ENCODE measurements at places on chromosomes 2 and 18. TPM values are rescaled to one million over a fixed set of nuclear protein-coding genes. Genes with fewer than 3 reads are reported as not detected.

GRCh38 chr18:21602299-21602587 lies 1.7 kb upstream of the ESCO1 start:
- DNase-seq, result no peak

DNA sequence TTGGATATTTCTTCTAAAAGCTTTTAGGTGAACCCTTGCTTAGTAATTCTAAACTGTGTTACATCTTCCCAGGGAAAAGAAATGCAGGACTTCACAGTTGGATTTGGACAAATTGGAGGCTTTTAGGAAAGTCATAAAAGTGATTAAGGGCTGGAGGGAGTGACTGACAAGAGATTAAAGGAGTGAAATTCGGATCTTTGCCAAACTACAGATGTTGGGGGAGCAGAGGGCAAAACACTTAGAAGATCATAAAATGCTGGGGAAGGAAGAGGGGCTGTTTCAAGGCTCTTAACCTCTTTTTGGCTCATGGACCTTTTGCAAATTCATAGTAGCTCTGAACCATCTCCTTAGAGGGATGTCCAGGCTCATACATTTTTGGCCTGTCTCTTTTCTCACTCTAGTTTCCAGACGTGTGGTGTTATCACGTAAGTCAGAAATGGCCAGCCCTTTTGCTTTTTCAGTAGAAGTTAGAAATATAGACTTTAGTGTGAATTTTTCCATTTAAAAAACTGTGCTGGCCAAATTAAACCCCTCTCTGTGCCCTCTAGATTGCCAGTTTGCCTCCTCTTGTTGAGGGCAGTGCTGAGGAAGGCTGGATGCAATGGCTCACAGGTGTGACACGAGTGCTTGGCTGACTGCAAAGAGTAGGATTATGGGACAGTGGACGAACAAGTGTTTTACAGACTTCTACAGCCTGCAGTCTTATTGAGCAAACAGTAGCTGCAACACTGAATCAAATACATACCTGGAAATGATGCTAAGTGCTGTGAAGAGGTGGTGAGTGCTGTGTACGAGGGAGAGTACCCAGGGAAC lies 109.9 kb downstream of the LYPD6B start:
- no peak for DNase-seq

ABCG5 gene
- not detected for total RNA-seq

CCL20 gene
- total RNA-seq, result not detected

- DNase-seq, result no peak
Measured at GRCh38 chr18:55069497-55069896, 110.2 kb upstream of the CCDC68 start.

DNA sequence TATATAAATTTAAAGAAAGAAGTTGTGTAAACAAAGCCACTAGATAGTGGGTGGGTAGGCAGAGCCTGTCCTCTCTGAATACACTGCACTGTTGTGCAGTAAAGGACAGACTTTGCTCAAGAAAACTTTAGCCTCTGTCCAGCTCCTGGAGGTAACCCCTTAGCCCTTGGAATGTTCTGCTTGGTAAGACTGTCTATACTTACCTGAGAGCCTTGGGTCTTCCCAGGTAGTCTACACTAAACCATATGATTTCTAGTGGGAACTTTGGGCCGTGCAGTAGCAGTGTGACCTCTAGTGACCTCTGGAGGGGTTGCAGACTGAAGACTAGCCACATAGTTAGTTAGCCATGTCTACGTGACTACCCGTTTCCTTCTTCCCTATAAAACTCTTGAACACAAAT lies 678.3 kb upstream of the NRXN1 start:
- no peak for DNase-seq

GRCh38 chr2:234374736-234375135 lies 122.1 kb downstream of the ARL4C start:
- DNase-seq, result no peak

DNA sequence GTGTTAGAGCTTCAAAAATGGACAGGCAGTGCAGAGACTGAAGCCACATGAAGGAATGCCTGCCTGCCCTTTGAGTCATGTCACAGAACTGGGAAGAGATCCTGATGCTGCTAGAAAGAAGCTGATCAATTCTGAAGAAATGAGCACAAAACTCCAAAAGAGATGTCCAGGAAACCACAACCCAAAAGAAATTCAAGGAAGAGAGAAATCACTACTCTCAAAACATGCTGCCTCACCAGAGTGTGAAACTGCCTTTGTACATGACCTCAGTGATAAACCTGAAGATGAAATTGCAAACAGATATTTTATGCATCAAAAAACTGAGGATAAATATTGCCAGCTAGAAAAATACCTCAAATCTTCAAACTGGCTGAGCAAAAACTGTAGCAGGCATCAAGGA lies 20.5 kb downstream of the USP40 start:
- DNase-seq, result no peak

GRCh38 chr2:75709297-75709696 lies 1.4 kb downstream of the GCFC2 start:
- no peak for DNase-seq

ASIC4 gene
- total RNA-seq, result 0.10 TPM

IHH gene
- not detected for total RNA-seq

DNA sequence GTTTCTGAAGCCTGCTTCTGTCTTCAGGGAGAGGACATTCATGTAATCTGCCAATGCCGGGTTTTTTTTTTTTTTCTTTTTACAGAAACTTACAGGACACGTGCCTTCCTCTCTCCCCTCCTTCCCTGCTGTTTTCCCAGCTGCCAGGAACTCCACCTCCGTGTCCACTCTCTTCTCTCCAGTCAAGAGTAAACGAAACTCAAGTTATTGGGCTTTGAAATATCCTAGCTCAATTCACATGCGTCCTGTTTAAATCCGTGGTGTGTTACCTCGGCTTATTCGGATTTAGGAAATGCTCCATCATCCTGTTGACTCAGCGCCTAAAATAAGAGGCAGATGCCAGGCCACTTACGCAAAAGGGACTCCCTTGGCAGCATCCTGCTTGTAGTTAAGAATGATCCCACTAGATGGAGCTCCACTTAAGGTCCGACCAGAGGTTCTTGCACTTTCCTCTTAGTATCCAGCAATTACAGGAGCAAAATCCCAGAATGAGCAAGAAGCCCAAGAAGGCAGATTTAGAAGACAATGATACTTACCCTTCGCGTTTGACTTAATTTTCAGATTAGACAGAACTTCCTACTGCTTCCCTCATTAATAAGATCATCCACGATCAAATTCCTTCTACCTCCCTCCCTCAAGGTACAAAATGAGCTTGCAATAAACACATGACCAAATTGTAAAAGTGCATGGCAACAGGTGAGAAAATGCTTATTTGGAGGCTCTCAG lies 97.2 kb upstream of the ZCCHC2 start:
- peak; percentile 68 for DNase-seq

GRCh38 chr18:47680488-47680887 lies 250.0 kb downstream of the SMAD2 start:
- no peak for DNase-seq

DNA sequence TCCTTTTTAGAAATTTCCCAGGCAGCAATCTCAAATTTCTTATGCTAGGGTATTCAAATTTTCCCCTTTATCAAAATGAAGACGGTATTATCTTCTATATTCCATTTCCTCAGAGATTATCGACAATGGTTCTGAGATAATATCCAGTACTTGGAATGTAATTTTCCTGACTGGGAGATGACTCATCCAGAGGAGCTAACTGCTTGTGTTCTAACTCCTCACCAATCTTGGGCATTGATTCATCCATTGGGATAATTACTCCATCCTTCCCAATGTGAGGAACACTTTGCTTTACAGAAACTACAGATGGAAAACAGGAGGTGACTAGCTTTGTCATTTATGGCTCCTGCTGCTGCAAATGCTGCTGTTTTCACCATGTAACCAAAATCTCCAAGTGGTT lies 239.4 kb upstream of the LYPD1 start:
- DNase-seq, result no peak

DNA sequence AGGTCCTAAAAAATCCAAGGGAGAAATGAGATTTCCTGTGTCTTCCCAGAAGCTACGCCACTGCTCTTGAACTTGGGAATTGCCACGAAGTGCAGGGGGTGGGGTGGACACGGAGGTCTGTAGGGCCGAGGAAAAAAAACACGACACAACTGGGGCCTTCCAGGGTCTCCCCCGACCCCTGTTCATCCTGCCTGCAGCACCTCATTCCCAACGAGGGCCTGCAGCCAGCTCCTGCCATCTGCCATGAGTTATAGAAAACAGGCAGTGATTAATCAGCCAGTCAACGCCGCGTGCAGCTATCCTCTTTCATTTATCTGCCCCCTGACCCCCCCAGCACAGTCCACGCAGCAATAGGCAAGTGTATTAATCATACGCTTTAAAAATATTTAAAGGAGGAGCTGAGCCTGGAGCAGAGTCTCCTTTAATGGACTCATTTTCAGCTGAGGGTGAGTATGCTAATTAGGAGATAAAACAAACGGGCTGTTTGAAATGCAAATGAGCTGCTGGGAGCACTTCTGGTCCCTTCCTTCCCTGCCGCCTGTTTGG lies 209.9 kb downstream of the TFCP2L1 start:
- DNase-seq, result peak; percentile 78

GAL3ST2 gene
- not detected for total RNA-seq

DNA sequence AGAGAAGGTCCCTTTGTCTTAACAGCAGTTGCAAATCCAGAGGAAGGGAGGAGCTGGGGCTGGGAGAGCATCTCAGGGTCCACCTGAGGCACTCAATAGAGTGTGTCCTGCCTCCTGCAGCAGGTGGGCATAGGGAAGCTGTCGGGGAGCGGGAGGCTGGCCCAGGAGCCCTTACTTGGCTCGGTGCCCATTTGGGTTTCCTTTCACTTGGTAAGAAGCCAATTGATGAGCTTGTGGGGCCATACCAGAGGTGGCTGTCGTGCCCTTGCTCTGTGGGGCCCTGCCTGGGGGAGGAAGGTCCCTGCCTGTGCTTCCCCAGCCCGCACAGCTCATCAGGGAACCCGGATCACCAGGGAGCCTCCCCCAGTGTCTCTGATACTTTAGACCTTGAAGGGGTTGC lies 229.7 kb downstream of the DYSF start:
- DNase-seq, result peak; percentile 16

DNA sequence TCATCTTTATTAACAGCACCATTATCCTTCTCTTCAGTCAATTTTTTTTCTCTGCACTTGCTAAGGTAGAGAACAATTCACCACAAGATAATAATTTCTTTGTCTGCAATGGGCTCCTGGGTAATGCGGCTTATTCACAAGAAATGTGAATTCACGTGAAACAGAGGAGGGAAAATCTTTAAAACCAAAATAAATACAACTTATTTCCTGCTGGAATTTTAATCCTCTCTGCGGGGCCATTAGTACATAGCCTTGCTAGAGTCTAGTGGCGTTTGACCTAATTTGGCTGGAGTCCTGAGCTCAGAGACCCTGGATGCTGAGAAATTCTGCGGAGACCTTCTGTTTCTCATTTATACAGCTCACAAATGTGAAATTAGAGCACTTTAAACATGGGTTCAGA lies 319.3 kb upstream of the MMADHC start:
- no peak for DNase-seq

LOXHD1 gene
- total RNA-seq, result 0.13 TPM

- no peak for DNase-seq
Measured at GRCh38 chr2:121294881-121295840, 10.2 kb upstream of the TFCP2L1 start.

GRHL1 gene
- 0.87 TPM for total RNA-seq

DNA sequence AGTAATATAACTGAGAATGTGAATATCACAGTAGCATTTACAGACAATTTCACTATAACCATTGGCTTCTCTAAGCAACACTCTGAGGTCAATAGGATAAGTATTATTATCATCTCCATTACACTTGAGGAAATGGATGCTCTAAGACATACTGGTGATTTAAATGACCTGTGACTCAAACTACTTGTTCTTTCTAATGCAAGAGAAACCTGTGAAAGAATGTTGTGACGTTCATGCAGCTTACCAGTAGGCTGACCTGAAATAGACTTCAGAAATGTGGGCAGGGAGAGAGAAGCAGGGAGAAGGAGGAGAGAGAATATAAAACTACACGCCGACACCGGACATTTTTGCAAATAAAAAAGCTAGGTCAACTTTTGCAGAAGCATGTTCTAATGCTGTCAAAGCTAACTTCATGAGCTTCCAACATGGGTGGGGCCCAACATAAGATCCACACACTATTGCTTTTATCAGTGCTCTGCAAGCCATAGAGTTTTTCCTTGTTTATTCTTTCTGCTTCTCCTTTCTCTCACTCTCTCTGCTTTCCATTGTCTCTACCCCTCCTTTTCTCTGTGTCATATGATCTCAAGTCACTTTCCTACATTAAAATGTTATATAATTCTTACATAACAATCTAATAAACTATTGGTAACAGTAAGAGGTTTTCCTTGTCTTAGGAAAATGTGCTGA lies 217.6 kb upstream of the FN1 start:
- DNase-seq, result no peak

SPEG gene
- total RNA-seq, result 31.2 TPM

DNA sequence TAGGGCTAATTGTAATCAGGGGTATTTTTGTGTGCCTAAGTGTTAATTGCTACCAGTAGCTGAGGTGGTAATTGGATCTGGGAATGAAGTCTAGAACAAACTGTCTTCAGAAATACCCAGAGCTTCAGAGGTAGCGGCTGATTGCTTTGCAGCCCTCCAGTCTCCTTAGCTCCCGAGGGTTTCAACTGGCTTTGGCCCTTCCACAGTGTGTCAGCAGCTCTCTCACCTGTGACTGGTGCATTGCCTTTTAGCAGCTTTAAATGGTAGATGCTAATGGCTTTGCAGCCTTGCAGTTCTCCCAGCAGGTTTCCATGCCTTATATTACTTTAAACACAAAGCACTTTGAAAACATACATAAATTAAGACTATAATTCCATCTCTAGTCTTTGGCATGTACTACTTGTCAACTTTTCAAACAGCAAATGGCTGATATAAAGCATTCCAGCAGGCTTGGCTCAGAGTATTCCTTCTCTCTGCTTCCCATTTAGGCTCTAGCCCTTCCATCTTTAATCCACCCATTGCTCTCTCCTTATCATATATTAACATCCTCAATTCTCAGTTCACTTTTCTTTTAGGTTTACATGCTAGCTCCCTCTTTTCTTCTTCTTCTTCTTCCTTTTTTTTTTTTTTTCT lies 156.4 kb upstream of the GALNT13 start:
- no peak for DNase-seq

Measured in ovary (tissue), 10 donors.